Right atrium auricular region (tissue), 2 donors: ENCODE measurements at places on chromosomes 4 and X. TPM values are rescaled to one million over a fixed set of nuclear protein-coding genes. Genes with fewer than 3 reads are reported as not detected.

EDNRA gene
- 72.7 TPM for total RNA-seq

SYTL4 gene
- 4.8 TPM for total RNA-seq

CMC4 gene
- 58.3 TPM for total RNA-seq

DNA sequence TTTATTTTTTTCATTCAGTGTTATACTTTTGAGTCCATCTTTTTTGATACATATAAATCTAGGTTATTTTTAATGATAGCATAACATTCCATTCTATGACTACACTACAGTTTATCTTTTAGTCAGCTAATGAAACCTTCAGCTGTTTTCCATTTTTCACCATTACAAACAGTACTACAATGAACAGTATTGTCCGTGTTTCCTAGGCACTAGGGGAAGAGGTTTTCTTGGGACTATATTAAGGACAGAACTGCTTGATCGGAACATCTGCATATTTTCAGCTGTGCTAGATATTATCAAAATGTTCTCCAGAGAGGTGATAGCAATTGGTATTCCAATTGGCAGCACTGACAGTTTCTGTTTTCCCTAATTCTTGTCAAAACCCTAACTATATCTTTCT, 44.3 kb upstream of the HCCS start:
- no peak for DNase-seq
- no peaks in the 10 kb centered on the region for H3K36me3 ChIP-seq
- no peaks in the 10 kb centered on the region for H3K4me1 ChIP-seq
- no peaks in the 10 kb centered on the region for H3K27me3 ChIP-seq
- H3K27ac ChIP-seq, result no peak overlapping the region

- no peak overlapping the region for H3K27ac ChIP-seq
- H3K36me3 ChIP-seq, result peaks cover 8% of the 10 kb centered on the region
- H3K27me3 ChIP-seq, result no peaks in the 10 kb centered on the region
- H3K4me1 ChIP-seq, result no peaks in the 10 kb centered on the region
- no peak for DNase-seq
Measured at GRCh38 chr4:105414316-105414715, 59.5 kb downstream of the PPA2 start.
